ENCODE measurements at places on chromosomes 13 and 19.

GRCh38 chr19:48122421-48122820 lies 11.8 kb upstream of the PLA2G4C start:
- DNase-seq, result no peak

DNA sequence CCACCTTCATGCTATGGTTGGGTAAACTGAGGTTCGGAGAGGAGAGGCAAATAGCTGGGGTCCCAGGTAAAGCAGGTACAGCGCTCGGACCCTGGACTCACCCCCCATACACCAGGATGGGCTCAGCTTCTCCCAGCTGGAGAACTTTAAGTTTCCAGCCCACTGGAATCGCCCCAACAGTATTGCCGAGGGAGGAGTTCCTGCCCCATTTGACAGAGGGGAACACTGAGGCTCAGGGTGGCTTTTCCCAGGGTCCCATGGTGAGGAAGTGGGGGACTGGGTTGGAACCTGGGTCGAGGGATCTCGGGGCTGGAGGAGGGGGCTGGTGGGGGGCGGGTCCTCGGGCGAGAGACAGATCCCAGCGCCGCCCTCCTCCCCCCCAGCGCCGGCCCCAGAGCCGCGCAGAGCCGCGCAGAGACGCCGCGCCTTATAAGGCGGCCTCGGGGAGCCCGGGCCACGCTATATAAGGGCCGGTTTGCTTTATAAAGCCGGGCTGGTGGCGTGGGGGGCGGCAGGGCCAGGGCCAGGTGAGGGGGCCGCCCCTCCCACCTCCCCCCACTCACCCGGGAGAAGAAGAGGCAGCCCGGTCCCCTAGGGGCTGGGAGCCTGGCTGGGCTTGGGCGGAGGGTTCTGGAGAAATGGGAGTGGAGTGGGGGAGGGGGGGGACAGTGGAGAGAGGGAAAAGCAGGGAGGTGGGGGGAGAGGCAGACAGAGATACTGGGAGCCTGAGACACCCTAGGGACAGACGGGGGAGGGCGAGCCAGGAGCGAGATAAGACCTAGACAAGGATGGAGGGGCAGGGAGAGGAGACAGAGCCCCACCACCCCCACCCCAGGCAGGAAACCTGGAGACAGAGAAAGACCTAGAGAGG lies 1.1 kb downstream of the CNN1 start:
- DNase-seq, result no peak

- DNase-seq, result no peak
Measured at GRCh38 chr19:50820086-50820485, 3.5 kb downstream of the KLK1 start.

DNA sequence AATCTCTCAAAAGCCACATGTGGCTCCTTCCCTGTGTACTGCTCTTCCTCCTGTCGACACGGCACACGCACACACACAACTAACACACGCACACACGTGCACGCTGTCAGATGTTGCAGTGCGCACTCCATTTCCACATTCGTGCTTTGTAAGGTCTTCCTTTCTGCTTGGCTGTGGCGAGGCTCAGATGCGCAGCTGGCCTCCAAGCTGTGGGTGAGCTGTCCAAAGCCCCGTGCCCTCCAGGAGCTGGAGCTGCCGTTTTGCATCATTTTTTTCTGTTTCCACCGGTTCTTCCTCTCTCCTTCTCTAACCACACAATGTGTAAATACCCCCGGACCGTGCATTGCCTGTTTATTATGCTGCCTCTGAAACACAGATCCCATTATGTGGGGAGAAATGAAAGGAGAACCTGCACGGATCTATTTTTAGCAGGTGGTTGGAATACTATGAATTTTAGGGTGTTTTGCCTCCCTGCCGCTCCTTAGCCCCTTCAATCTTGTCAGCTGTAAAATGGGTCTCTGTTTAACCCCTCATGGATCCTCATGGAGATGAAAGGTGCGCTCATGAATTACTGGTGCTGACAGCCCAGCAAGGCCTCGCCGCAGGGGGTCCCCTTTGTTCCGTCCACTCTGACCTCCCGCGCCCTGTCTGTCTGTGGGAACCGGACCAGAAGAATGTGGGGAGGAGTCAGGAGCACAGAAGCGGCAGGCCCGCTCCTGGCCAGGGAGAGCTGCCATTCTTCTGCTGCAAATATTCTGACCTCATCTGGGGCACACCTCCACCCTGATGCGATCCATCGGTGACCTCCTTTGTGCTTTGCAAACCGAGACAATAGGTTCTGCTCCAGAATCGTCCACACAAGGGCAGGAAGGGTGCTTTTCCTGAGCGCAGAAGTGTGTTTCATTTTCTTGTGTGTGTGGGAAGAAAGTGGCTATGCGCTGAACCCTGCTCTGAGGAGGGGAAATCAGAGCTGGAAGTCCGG lies 137.7 kb downstream of the SOX1 start:
- DNase-seq, result no peak

DNA sequence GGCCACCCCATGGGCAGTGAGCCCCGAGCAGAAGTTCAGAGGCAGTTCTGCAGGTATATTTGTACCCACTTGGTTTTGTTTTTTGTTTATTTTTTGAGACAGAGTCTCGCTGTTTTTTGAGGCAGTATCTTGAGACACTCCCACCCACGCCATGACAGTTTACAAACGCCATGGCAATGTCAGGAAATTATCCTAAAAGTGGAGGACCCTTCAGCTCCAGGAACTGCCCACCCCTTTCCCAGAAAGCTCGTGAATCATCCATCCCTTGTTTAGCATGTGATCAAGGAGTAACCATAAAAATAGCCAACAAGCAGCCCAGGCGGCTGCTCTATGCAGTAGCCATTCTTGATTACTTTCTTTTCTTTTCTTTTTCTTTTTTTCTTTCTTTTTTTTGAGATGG lies 41.0 kb downstream of the CELF5 start:
- no peak for DNase-seq

DNA sequence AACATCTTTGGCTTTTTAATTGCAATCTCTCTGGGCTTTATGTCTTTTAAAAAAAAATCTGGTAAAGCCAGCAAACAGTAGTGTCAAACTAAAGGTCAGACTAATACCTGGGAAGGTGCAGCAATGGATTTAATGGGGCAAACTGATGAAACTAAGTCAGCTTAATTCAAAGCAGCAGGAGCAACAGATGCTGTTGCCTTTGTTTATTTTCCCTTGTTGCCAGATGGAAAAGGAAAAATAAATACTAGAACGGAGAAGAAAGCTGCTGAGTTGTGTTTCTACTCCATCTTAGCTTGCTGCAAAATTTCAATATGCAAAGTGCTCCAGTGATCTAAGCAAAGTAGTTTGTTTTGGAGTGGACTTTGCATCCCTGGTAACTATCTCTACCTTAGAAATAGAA lies 1097.8 kb downstream of the PCDH17 start:
- no peak for DNase-seq

DNA sequence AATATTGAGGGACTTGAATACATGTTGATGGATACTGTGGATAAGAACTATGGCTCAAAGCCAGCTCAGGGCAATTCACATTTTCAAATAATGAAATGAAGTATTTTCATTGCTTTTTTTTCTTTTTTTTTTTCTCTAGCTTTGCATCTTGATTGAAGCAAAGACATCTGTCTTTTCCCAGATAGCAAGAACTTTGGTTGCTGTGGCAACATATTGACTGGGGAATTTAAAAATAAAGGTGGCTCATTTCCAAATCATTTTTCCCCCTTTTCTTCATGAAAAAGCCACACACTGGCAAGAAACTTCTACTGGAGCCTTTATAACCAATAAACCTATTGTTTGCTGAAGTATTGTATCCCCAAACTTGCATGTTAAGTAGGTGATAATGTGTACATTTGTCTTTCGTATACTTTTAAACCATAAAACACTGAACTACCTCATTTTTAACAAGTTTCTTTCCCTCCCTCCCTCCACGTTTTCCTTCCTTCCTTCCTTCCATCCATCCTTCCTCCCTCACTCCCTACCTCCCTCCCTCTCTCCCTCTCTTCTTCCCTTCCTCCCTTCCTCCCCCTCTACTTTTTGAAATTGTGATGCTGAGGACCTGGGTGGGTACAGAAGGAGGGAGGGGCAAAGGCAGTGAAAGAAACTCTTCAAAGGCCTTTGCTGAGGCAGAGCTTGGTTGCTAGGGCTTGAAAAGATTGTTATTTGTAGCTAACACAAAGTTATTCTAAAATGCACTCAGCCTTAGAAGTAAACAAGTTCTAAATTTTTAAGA lies 343.5 kb upstream of the SPRY2 start:
- DNase-seq, result no peak

DNA sequence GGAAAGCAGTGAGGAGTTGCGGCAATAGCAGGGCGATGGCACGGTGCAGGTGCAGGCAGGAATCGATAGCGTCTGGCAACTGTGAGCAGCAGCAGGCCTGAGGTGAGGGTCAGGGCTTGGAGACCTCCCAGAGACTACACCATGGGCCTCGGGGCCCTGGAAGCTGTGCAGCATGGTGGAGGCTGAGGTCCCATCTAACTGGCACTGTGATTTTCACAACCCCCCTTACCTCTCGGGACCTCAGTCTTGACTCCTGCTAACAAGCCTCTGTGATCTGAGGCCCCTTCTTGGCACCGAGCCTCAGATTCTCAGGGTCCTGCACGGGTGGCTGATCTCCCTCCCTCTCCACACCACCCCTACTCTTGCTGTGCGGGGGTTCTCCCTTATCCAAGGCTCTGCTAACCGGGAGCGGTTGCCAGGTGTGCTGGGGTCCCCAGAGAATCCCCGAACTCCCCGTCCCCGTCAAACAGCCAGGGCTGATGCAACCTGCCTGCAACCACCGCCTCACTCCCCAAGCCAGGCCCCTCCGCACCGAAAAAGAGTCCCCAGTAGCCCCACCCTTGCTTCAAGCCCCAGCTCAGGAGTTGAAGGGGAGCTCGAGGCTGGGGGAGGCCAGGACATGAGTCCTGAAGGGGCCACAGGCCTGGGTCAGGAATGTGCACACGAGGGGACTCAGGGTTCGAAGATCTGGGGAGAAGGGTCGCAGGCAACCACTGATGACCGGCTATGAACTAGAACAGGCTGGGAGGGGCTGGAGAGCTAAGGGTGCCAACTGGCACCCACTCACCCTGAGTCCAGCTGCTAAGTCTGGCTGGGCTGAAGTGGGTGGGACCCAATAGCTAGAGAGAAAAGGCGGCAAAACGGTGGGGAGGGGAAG lies 4.8 kb upstream of the ATF5 start:
- no peak for DNase-seq

DNA sequence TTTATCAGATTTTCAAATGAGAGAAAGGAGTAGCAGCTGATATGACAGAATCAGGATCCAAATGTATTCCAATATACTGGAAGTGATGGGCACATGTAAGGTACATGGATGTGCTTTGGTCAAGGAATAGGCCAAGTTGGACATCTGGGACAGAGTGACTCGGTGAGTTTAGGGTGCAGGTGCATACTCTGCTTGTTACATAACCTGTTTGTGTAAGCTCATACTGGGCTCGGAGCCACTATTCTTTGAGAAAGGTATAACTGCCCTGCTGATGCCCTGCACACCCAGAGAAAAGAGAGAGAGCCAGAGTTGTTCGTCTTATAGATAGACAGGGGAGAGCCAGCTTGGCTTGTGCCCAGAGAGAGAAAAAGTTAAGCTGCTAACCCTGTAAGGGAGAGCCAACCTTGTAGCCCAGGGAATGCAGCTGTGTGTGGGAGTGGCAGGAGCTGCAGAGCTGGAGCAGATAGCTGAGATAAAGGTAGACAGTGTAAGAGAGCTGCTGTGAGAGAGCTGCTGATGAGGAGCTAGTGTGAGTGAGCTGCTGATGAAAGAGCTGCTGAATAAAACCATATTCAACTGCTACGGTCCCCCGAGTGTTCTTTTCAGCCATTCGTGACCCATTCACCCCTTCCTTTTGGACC lies 40.7 kb upstream of the N4BP2L1 start:
- DNase-seq, result no peak
